Stimulated activated CD8-positive, alpha-beta memory T cell treated with anti-CD3 and anti-CD28 coated beads, Interleukin-7, amount 100 ng/mL, for 1 hour (primary cell): ENCODE measurements at places on chromosomes 4 and X.

DNA sequence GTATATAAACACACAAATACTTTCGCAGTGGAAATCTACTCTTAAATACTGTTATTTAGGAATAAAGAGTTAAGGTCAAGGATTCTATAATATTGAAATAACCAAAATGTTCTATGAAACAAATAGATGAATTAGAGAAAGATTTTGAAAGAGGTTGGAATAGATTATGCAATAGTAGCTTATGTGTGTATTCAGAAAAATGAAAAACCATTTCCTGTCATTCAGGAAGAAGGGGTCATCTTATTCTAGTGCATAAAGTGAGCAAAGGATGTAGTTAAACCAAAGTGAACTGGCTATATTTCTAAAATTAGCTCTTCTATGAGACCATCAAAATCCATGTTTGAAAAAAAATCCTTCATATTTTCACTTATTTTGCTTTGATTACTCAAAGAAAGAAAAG is 30.0 kb upstream of the MYOZ2 start:
- no peak for DNase-seq

- no peak for DNase-seq
These were observed 181.0 kb upstream of the KCNIP4 start for GRCh38 chr4:22129454-22130029.

DNA sequence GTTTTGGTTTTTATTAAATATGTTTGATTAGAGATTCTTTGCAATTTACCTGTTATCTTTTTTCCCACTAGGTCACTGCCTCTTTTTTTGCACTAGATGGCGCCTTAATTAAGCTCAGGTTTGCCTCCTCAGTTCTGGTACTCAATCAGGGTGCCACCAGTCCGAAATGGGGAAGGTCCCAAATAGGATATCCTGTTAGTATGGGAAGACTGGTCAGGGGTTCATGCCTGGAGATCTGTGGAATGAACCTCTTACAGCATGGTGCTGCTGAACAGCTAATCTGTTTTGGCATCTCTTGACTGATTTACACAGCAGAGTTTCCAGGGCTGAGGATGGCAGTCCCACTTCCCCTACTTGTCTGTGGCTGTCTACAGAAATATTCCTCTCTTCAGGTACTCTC is 24.2 kb upstream of the VSIG1 start:
- DNase-seq = no peak

DNA sequence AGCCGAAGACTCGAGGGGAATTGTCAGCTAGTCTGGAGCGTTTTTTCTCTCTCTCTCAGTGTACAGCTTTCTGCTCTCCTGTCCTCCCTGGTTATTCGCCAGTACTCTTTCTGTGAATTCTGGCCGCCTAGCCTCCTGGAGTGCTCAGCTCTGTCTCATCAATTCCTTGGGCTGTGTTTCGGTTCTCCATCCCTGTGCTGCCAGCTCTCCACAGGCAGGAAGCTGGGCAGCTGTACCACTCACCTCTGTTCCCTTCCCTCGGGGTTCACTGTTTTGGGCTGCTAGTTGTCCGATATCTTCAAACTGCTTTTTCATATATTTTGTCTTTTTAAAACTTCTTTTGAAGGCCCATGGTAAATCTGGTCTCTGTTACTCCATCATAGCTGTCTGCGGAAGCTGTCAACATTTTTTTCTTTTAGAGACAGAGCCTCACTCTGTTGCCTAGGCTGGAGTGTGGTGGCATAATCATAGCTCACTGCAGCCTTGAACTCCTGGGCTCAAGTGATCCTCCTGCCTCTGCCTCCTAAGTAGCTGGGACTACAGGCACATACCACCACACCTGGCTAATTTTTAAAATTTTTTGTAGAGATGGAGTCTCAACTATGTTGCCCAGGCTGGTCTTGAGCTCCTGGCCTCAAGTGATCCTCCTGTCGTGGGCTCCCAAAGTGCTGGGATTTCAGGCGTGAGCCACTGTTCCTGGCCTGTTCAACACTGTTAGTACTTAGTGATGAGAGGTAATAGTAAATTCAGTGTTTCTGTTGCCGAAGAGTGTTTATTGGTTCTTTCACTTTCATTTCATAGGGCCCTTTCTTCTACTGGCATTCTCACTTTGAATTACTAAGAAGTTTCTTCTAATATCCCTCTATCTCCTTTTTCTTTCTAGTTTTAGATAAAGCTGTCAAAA is 18.6 kb downstream of the ZCCHC4 start:
- DNase-seq = no peak

DNA sequence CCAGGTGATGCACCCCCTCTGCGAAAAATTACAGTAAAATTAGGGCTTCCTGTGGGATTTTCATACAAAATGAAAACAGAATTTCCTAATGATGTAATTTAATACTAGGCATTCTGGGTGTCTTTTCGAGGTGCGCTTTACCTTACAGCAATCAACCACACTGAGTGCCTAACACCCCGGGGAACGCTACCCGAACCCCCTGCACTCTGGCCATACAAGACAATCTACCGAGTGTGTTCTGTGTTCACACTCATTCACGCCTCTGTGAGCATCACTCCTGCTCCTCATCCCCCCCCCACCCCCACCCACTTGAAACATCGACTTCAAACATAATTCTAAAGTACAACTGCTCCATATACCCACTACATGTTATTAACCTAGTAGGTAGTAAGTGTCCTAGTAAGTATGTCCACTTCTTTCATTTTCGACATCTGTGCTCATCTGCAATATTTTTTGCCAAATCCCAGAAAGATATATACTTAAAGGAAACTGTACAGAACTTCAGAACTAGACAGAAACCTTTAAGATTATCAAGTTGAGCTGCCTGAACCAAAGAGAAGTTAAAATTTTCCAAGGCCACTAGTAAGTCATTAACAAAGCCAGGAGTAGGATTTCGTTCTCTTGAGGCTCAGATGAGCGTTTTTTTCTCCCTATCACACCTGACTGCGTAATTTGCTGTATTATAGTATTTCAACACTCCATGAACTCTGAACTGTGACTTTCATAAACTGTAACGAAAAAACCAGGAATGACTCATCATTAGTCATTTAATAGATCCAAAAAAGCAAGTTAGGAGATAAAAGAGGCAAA is 80.0 kb downstream of the FAT1 start:
- no peak for DNase-seq

GRCh38 chr4:62135565-62136156 is 935.5 kb downstream of the ADGRL3 start:
- DNase-seq = no peak

DNA sequence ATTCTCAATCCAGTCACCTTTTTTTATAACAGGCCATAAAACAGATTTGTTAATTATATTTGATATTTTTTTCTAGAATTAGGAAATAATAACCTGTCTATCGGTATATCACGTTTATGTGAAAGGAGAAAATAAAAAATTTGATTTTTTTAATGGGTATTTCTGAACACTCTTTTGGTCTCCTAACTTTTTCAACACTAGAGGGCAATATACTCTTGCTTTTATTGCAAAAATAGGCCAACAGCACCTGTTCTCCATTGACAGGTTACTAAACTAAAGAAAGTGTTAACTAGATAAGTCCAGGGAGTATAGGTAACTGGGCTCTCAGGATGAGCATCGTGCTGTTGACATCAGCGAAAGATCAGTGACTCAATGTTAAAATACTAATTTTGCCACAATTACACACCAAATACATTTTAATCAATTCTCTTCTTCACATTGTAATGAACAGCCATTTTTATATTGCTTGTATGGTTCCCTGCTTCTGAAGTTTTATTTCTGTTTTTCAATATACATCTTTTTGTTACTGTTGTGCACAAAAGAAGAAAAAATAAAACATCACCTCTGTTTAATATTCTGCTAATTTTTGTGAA is 22.8 kb downstream of the NDST4 start:
- DNase-seq = no peak

- DNase-seq = no peak
These were observed 83.0 kb downstream of the LRP2BP start for GRCh38 chr4:185312699-185313098.

GRCh38 chr4:140308366-140309123 is 64.9 kb upstream of the SCOC start:
- DNase-seq = no peak

- no peak for DNase-seq
These were observed 162.2 kb downstream of the DCHS2 start for GRCh38 chr4:154329268-154329868.

DNA sequence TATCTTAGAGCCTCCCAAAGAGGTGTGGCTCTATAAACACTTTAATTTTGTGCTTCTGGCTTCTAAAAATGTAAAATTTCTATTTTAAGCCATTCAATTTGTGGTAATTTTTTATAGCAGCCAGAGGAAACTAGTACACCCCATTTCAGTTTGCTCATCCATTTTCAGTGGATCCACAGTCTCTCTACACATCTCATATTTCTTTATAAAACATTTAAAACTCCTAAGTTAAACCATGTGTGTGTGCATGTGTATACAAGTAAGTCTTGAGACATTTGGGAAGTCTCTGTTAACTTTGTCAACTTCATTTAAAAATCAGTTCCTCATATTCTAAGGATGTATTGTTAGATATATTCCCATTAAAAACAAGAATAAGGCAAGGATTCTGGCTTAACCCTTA is 273.2 kb downstream of the IL15 start:
- no peak for DNase-seq
